Activated CD8-positive, alpha-beta T cell treated with anti-CD3 and anti-CD28 coated beads for 36 hours (primary cell): ENCODE measurements at places on chromosomes 16 and 17. TPM values are rescaled to one million over a fixed set of nuclear protein-coding genes. Genes with fewer than 3 reads are reported as not detected.

GRCh38 chr16:47947723-47948122, 208.1 kb downstream of the ABCC12 start:
- peaks cover 5% of the 10 kb centered on the region for H3K27me3 ChIP-seq
- no peak overlapping the region for H3K27ac ChIP-seq
- no peaks in the 10 kb centered on the region for H3K36me3 ChIP-seq
- no peaks in the 10 kb centered on the region for H3K4me1 ChIP-seq

DNA sequence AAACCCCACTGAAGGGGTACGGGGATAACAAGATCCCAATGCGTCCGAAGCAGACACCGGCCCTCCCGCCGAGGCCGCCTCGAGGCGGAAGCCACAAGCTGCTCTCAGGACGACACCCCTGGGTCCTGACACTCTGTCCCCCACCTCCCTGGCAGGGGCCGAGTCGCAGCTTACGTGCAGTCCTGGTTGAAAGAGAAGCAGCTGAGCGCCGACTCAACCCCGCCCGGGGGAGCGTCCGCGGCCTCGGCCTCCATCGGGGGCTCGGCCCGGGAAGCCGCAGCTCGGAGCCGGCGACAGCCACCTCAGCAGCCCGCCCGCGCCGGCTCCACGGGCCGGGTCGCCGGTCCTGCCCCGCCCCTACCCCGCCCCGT, at the start of gene WIPI1:
Gene WIPI1 (minus strand): TSS at position 329 of the 371 bp plus-strand sequence. CDS start 75 bp downstream, at position 254.
- DNase-seq, result peak; percentile 58
- no peaks in the 10 kb centered on the region for H3K27me3 ChIP-seq
- H3K27ac ChIP-seq, result peak within 1 kb of the TSS; percentile 63
- peak within 1 kb of the TSS; percentile 83 for H3K4me3 ChIP-seq
- peaks cover 52% of the 10 kb centered on the region for H3K4me1 ChIP-seq
- no peaks in the 10 kb centered on the region for H3K36me3 ChIP-seq

- no peak overlapping the region for H3K4me3 ChIP-seq
- no peak for DNase-seq
- H3K27me3 ChIP-seq, result no peaks in the 10 kb centered on the region
- no peaks in the 10 kb centered on the region for H3K36me3 ChIP-seq
- H3K27ac ChIP-seq, result no peak overlapping the region
- H3K4me1 ChIP-seq, result no peaks in the 10 kb centered on the region
Observed at GRCh38 chr16:54080524-54081008, 206.0 kb downstream of the IRX3 start.

DNA sequence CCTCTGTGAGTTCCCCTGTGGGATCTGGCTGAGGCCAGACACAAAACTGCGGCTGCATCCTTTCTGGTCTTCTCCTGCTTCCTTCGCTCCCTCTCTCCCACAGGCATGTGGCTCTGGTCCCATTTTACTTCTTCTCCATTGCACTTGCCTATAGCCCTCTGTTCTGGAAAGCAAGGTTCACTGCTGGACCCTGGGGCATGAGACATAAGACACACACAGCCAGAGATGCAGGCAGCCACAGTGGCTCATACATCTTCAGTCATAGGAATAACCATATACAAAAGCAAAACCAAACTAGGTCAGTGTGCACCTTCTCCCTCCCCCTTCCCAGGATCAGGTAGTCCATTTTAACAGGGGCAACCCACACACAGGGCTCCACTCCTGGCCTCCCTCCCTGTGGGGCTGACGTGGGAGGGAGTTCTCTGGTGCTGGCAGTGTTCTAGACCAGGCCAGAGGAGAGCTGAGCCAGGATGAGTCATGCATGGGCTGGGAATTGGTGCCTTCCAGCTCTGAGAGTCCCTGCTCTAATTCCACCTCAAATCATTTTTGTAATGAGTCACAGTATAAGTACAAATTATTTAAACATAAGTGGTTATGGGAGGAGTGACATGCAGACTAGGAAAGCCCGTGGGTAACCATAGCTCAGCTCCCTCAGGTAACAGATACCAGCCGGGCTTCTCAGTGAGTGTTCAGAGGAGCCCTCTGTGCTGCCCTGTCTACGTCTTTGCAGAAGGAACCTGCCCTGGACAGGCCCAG, 58.0 kb downstream of the ASIC2 start:
- H3K27ac ChIP-seq, result no peak overlapping the region
- H3K36me3 ChIP-seq, result no peaks in the 10 kb centered on the region

DNA sequence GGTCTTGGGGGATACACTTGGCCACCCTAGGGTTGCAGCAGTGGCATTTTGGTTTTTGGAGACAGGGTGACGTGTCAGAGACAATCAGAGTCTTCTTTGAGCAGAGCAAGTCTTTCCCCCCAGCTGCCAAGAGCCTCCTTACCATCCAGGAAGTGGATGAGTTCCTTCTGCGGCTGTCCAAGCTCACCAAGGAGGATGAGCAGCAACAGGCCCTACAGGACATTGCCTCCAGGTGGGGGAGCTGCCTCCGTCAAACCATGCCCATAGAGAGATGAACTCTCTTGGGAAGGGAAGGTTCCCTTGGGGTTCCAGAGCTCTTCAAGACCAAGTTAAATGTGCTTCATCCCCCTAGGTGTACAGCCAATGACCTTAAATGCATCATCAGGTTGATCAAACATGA, 11.3 kb downstream of the LIG3 start:
- peaks cover 44% of the 10 kb centered on the region for H3K36me3 ChIP-seq
- H3K27me3 ChIP-seq, result no peaks in the 10 kb centered on the region
- peaks cover 3% of the 10 kb centered on the region for H3K4me1 ChIP-seq
- H3K4me3 ChIP-seq, result no peak overlapping the region

DNA sequence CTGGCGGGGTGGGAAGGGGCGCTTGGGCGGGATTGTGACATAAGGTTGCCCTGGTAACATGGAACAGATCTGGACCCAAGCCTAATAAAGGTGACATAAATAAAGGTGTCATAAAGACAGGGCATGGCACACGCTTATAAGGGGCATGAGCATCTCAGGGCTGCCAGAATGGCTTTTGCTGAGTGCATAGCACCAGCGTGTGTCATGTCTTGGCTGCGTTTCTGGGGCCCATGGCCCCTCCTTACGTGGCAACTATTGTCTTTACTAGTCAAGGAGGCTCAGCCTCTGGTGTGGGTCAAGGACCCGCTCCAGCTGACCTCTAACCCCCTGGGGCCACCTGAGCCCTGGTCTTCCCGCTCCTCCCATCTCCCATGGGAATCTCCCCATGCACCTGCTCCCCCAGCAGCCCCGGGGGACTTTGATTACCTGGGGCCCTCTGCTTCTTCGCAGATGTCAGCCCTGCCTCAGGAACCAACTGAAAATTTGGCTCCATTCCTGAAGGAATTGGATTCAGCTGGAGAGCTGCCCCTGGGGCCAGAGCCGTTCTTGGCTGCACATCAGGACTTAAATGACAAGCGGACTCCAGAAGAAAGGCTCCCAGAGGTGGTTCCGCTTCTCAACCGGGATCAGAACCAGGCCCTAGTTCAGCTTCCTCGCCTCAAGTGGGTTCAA, 13.9 kb downstream of the LRRC37B start:
- H3K4me1 ChIP-seq, result peaks cover 14% of the 10 kb centered on the region
- no peaks in the 10 kb centered on the region for H3K27me3 ChIP-seq
- H3K27ac ChIP-seq, result no peak overlapping the region
- H3K36me3 ChIP-seq, result peaks cover 7% of the 10 kb centered on the region

Gene SOST
- not detected for total RNA-seq

DNA sequence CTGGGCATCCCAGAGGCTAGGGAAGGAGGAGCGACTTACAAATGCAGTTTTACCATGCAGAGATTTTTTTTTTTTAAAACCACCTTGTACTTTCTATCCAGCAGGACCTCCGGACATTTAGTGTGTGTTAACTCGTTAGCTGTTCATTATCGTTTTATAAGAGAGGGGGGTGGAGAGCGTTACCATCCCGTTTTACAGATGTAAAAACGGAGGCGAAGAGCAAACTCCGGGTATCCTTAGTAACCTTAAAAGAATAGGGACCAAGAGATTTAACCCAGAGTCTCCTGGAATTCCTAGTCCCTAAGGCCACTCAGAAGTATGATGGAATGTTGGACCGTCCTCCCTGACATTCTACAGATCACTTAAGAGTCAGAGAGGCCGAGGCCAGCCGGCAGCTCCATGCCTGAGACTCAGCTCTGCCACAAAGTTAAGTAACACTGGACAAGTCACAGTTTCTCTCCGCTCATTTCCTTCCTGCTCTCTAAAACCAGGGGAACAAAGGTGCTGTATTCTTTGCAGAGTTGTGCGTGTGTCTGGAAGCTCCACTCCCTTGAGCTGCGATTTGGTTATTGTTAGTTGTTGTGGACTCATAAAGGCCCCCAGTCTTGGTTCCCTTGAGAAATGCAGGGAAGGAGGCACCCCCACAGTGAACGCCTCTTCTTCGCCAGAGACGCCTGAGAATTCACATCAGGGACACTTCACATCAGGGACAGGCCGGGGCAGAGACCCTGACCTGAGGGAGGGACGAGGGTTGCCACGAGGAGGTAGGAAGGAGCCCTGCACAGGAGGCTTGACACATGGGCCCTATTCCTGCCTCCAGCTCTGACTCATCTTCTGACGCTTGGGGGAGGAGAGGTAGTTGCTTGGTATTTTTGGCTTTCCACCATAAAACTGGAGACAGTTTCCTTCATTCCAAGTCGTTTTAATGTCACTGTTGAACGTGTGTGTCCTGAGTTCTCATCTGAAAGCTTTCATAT, 1.2 kb downstream of the DUSP14 start:
- H3K4me3 ChIP-seq, result peak overlapping the region; percentile 87
- peak overlapping the region; percentile 87 for H3K27ac ChIP-seq
- peaks cover 49% of the 10 kb centered on the region for H3K4me1 ChIP-seq
- H3K36me3 ChIP-seq, result no peaks in the 10 kb centered on the region
- H3K27me3 ChIP-seq, result no peaks in the 10 kb centered on the region

GRCh38 chr16:63188086-63188771, 1152.0 kb upstream of the CDH8 start:
- no peak overlapping the region for H3K27ac ChIP-seq
- DNase-seq, result no peak
- no peaks in the 10 kb centered on the region for H3K4me1 ChIP-seq
- H3K27me3 ChIP-seq, result no peaks in the 10 kb centered on the region
- no peaks in the 10 kb centered on the region for H3K36me3 ChIP-seq
- H3K4me3 ChIP-seq, result no peak overlapping the region

DNA sequence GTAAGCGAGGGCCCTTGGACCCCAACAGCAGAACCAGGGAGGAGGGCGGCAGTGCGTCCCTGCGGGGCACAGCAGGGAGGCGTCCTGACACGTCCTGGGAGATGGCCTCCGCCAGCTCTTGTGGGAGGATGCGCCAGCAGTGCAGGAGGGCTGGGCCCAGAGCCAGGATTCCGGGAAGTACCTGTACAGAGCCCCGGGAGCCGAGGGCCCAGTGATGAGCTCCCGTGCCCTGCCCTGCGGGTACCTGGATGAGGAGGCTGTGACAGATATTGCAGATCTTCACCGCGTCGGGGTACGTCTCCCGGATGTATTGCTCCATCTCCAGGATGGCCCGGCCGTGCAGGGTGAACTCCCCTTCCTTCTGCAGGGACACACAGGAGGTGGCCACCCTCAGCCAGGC, 23.1 kb downstream of the KDM8 start:
- no peak for DNase-seq
- H3K36me3 ChIP-seq, result peaks cover 39% of the 10 kb centered on the region
- H3K4me3 ChIP-seq, result no peak overlapping the region
- no peaks in the 10 kb centered on the region for H3K27me3 ChIP-seq
- peak overlapping the region; percentile 23 for H3K27ac ChIP-seq

GRCh38 chr17:80781211-80781610, 210.4 kb upstream of the CHMP6 start:
- peaks cover 36% of the 10 kb centered on the region for H3K36me3 ChIP-seq
- no peak for DNase-seq
- H3K27ac ChIP-seq, result peak overlapping the region; percentile 91
- peaks cover 83% of the 10 kb centered on the region for H3K4me1 ChIP-seq

- H3K27me3 ChIP-seq, result no peaks in the 10 kb centered on the region
- peak; percentile 92 for DNase-seq
- H3K27ac ChIP-seq, result no peak overlapping the region
- no peak overlapping the region for H3K4me3 ChIP-seq
- no peaks in the 10 kb centered on the region for H3K36me3 ChIP-seq
- H3K4me1 ChIP-seq, result peaks cover 5% of the 10 kb centered on the region
Observed at GRCh38 chr16:2715519-2715918, 4.5 kb downstream of the PRSS27 start.

DNA sequence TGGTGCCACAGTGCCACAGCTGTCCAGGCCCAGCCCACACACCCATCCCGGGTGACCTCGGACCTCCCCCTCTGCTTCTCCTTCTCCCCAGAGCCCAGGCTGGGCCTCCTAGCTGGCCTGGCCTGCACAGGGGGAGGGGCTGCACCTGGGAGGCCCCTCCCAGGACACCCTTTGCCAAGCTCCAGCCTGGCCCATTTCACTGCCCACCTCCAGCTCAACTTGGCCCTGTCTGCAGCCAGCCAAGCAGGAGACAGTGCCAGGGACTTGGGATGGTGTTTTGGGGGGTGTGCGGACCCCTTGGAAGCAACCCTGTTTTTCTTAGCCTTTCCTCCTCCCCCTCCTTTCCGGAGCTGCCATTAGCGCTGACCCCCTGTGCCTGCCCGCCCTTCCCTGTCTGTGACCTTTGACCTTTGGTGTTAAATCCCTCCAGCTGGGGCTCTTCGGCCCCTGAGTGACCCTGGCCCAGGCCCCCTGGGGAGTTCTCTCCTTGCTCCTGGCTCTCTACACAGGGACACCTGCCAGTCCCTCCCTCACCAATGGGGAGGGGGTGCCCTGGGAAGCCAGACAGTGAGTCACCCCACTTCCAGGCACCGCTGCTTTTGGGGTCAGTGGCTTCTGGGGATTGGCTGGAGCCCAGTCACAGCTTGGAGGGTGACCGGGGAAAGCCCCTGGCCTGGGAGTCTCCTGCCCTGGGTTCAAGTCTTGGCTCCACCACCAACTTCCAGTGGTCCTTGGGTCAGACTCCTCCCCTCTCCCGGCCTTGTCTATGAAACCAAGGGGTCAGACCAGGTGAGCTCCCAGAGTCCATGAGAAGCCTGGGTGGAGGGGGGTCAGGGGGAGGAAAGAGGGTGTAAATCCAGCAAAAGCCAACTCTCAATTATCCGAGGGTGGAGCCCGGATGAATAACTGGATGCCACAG, 1.9 kb downstream of the GLIS2 start:
- DNase-seq, result no peak
- no peak overlapping the region for H3K27ac ChIP-seq
- no peaks in the 10 kb centered on the region for H3K36me3 ChIP-seq
- peaks cover 12% of the 10 kb centered on the region for H3K4me1 ChIP-seq
